ENCODE measurements at places on chromosomes 2 and 18.

DNA sequence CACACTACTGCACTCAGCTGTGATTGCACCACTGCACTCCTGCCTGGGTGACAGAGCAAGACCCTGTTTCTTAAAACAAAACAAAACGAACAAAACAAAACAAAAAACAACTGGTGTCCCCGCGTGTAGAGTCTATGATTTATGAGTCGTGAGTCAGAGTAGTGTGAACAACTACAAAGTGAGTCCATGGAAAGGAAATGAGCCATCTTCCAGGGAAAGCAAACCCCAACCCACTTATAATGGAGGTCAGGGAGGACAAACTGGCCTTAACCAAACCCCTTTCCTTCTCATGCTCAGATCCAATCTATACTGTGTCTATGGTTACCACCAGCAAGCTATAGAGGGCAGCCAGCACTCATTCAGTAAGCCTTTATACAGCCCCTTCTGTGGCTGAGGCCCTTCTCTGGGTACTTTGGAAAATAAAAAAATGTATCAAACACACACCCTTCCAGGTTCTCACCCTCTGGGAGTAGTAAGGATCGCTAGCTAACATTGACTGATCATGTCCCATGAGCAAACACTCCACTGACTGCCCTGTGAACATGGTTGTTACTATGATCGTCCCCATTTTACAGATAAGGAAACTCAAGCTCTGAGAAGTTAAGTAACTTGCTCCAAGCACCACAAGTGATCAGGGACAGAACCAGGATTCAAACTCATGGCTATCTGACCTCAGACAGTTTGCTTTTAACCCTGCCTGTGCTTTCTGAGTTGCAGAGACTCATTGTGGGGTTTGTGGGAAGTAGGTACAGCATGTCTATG lies 24.7 kb upstream of the COLEC12 start:
- DNase-seq: no peak

DNA sequence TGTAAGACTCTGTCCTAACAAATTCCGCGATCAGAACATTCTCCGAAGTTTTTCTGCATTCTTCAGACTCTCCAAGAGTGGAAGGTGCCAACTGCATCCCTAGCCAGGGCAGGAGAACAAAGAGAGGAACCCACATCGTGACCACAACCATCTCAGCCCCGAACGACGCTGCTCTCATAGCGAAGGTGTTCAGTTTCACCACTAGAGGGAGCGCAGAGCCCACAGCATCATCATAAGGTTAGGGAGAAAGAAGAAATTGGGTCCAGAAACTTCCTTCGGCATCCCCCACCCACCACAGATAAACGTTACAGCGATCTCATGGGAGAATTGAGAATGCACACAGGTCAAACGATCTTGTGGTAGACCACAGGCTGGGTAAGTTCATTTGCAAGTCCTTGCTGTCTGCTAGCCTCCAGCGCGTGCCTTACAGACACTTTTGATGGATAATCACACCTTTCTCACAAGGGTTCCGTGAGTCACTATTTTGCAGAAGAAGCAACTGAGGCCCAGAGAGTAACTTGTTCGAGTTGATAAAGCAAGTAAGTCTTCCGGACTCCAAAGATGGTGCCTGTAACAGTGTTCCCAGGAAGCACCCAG lies 53.7 kb upstream of the ARL4C start:
- peak; percentile 18 for DNase-seq

GRCh38 chr2:15718103-15718943 lies 126.7 kb downstream of the DDX1 start:
- no peak for DNase-seq

- no peak for DNase-seq
Observed at GRCh38 chr2:118921646-118922045, 20.3 kb upstream of the MARCO start.

GRCh38 chr2:209334188-209335017 lies 89.4 kb upstream of the MAP2 start:
- DNase-seq: no peak

- DNase-seq: no peak
Observed at GRCh38 chr2:25491966-25492532, 150.3 kb upstream of the DNMT3A start.

DNA sequence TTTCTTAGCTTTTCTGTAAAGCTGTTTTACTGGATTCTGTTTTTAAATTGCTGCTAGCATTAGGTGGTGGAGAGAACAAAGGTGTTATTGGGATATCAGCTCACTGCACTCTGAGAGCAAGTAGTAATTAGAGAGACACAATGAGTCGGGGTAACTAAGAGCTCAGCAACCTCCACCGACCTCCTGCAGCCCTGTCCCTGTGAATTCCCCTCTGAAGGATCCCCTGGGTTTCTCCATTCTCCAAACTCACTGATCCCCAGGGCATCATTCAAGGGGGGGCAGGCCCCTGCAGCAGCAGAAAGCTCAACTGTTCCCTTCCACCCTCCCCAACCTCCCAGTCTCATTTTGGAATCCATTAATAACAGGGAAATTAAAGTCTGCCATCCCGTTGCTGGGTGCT lies 73.0 kb downstream of the MTCL1 start:
- DNase-seq: no peak

GRCh38 chr2:168118733-168119514 lies 128.5 kb downstream of the STK39 start:
- DNase-seq: no peak

- no peak for DNase-seq
Observed at GRCh38 chr2:13813236-13813635, 819.3 kb upstream of the LRATD1 start.

DNA sequence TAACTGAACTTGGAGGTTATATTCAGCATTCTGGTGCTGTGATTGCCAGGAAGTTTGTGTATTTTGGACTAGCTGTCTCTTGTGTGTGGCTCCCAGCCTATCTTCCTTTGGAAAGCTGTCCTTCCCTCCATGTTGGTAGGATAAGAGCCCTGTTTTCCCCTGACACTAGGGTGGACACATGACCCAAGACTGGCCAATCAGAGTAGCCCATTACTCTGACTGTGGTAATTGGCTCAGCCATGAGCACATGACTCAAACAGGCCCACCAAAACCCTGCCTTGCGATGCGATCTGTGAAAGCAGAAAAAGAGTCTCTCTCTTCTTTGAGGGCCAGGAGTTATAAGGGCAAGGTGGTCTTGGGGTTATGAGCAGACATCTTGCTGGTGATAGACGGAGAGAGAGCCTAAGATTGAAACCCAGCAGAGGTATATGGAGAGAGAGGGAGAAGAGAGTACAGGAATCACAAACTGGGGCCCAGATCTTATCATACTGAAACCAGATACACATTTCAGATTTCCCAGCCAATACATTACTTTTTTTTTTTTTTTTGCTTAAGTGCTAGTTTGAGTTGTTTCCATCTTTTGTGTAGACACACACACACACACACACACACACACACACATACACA lies 45.3 kb upstream of the SERPINE2 start:
- no peak for DNase-seq

- no peak for DNase-seq
Observed at GRCh38 chr2:20592106-20593071, 58.5 kb downstream of the HS1BP3 start.

DNA sequence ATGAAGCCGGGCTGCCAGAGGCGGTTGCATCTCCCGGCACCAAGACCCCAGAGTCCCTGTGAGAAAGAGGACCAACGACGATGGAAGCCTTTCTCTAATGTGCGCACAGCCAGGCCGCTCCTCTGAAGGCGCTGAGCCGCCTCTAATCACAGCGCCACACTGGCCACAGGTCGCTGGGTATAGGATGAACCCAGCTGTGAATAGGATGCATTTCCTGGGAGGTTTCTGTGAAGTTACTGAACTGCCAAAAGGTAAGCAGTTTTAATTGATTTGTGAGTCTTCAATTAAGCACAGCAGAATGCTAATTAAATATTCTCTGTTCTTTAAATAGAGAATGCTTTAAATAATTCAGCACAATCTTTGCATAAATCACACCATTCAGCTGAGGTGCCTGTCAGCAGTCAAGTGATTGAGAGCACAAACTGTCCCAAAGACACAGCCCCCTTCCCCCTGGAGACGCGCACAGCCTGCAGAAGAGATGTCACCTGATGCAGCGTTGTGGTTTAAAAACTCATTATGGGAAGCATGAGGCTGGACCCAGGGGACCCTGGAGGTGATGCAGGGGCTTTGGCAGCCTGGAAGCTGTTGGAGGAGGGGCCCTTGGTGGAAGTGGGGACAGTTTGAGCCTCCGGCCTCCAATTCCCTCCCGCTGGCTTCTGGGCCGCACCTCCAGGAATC lies 98.1 kb downstream of the RTP5 start:
- no peak for DNase-seq

- no peak for DNase-seq
Observed at GRCh38 chr2:130355578-130356431, at the start of gene PTPN18. TSS of gene PTPN18 (plus strand) at chr2:130356056. CDS start at chr2:130356108, 52 bp downstream.

DNA sequence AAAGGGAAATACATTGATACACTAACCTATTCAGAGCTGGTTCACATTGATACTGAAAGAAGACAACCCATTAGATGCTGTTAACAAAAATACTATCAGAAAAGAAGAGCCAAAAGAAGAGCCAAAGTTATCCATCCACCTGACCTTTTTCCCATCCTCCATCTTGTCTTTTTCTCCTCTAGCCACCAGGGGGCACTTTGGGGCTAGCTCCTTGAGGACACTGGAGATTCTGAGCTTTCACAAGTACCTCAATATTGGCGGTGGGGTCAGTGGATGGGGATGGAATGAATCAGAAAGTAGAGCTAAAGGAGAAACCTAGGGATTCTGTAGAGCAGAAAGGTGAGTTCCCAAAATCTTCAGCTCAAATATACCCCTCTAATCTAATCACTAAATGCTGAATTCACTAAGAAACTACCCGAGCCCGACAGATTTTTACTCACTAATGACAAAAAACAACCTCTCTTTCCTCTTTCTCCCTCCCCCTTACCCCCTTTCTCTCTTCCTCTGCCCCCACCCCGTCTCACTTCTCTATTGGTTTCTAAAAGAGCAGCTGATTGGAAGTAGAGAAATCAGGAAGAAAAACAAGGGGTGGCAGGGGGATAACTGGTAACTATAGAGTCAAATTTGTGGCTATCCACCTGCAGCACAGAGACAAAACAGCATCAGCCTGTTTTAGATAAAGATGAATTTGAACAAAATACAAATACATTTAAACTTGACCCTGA lies 203.3 kb downstream of the TCF4 start:
- no peak for DNase-seq

GRCh38 chr2:9640403-9641104 lies 9.8 kb upstream of the YWHAQ start:
- DNase-seq: no peak

DNA sequence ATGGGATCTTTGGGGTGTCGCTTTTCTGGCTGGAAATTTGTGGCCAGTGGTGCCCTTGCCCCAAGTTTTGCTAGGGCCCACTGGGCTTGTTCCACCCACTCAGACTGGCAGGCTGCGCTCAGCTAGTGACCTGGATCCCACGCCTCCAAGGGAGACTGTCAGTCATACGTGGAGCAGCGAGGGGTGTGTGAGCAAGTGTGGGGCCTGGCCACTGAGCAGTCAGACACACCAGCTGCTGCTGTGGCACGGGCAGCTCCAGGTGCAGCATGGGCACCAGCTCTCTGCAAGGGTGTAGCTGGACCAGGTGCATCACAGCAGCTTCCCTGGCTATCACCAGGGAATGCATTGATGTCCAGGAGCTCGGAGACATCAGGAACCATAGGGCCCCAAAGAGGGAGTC lies 327.0 kb downstream of the NR4A2 start:
- no peak for DNase-seq

- DNase-seq: no peak
Observed at GRCh38 chr2:113200736-113201490, 27.1 kb downstream of the PSD4 start.

- DNase-seq: no peak
Observed at GRCh38 chr2:173468266-173468793, 113.7 kb downstream of the CDCA7 start.

GRCh38 chr2:60852282-60852860 lies 29.0 kb upstream of the REL start:
- no peak for DNase-seq

DNA sequence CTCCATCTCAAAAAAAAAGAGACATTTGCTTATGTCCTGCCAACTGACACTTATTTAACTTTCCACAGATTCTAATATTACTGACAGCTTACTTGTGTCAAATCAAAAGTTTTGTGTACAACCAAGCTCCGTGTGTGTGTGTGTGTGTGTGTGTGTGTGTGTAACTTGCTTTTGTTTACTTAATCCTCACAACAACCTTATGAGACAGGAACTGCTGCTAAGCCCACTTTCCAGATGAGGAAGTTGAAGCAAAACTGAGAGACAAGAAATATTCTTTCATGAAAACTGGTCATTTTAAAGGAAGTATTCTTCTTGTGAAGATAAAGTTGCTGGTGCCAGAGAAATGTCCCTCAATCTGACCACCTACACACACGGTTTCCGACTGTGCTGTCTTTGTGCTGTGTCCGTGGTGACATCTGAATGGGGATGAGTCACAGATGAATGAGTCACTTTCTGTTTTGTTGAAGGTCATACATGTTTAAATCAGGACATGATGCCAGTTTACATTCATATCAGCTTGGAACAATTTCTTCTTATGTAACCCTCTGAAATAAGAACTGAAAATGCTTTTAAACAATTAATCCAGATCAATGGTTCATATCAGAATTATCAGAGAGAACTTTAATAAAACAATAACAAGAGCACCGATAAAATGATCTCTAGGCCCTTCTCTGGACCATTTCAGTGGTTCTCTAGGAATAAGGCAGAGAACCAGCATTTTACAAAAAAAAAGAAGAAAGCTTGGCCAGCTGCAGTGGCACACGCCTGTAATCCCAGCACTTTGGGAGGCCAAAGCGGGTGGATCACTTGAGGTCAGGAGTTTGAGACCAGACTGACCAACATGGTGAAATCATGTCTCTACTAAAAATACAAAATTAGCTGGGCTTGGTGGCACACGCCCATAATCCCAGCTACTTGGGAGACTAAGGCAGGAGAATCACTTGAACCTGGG lies 95.5 kb downstream of the THNSL2 start:
- no peak for DNase-seq

DNA sequence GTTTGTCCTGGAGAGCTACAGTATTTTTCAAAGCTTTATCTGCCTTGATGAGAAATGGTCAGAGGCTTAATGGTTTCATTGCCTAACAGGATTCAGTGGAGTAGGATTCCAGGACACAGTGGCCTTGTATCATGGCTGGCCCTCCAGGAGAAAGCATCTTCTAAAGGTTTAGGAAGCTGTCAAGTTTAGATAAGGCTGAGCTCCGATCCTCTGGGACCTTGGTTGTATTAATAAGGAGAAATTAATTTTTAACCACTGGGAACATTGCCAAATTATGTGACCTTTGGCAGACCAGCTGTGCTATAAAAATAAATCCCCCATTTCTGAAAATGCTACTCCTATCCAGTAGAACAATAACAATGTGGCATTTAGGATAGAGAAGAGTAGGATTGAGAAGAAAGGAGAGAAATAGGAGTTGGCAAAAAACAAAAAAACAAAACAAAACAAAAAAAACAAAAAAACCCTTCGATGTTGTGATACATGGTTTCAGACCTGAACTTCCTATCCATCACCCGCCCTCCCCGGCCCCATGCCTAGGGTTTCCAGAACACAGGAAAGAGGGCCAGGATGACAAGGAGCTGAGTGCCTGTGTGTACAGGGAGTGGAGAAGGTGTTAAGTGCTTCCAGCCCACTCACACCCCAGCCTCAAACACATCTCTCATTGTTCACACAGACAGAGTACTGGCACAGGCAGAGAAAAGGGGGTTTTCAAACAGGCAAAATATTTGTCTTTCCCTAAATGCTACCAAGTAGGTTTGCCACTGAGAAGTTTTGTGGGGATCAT lies 6.3 kb downstream of the NRP2 start:
- DNase-seq: no peak

Data from stimulated activated CD4-positive, alpha-beta T cell treated with anti-CD3 and anti-CD28 coated beads, Interleukin-1b, Interleukin-23, amount 100 ng/mL, for 1 hour (primary cell).